ENCODE measurements at places on chromosomes 3 and 15. TPM values are rescaled to one million over a fixed set of nuclear protein-coding genes. Genes with fewer than 3 reads are reported as not detected.
A peak's percentile ranks its signal among the peaks of the same experiment; 100 is the strongest.

P2RY1 gene
- 14.8 TPM for polyA plus RNA-seq

MON1A gene
- polyA plus RNA-seq = 11.6 TPM

ARGFX gene
- 0.17 TPM for polyA plus RNA-seq

RFTN1 gene
- polyA plus RNA-seq = 68.7 TPM

SFMBT1 gene
- polyA plus RNA-seq = 9.8 TPM

NR1D2 gene
- 44.8 TPM for polyA plus RNA-seq

GRCh38 chr3:143648708-143649107 lies 199.6 kb downstream of the SLC9A9 start:
- H3K27me3 ChIP-seq = no peaks in the 10 kb centered on the region
- H3K36me3 ChIP-seq = no peaks in the 10 kb centered on the region
- DNase-seq = no peak
- H3K27ac ChIP-seq = no peak overlapping the region
- no peak overlapping the region for H3K4me3 ChIP-seq
- peaks cover 3% of the 10 kb centered on the region for H3K4me1 ChIP-seq

- no peak overlapping the region for H3K4me3 ChIP-seq
- no peaks in the 10 kb centered on the region for H3K27me3 ChIP-seq
- H3K27ac ChIP-seq = peak overlapping the region; percentile 42
Measured at GRCh38 chr15:100596792-100597191, 5.2 kb downstream of the LINS1 start.

- H3K36me3 ChIP-seq = no peaks in the 10 kb centered on the region
- H3K27ac ChIP-seq = no peak overlapping the region
- H3K4me3 ChIP-seq = no peak overlapping the region
- H3K4me1 ChIP-seq = peaks cover 4% of the 10 kb centered on the region
Measured at GRCh38 chr15:55494931-55495330, 13.1 kb downstream of the DNAAF4 start.

DNA sequence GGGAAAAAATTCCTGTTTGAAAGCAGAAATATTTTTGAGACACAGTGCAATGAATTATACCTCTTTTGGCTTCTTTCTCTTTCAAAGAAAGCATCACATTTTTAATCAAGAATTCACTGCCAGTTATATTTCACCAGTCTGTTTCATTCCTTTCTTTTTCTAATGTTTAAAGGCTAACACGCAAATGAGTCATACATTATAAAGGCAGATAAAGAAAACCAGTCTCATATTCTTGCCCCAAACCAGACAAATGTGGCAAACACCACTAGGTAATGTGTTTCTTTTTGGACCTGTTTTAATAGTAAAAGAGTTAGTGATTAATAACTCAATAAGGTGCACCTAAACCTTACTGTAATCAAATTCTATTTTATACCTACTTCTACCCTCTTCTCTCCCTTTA lies 83.8 kb downstream of the PLOD2 start:
- H3K27me3 ChIP-seq = no peaks in the 10 kb centered on the region
- H3K4me3 ChIP-seq = no peak overlapping the region
- H3K4me1 ChIP-seq = no peaks in the 10 kb centered on the region
- no peaks in the 10 kb centered on the region for H3K36me3 ChIP-seq
- no peak for DNase-seq

DNA sequence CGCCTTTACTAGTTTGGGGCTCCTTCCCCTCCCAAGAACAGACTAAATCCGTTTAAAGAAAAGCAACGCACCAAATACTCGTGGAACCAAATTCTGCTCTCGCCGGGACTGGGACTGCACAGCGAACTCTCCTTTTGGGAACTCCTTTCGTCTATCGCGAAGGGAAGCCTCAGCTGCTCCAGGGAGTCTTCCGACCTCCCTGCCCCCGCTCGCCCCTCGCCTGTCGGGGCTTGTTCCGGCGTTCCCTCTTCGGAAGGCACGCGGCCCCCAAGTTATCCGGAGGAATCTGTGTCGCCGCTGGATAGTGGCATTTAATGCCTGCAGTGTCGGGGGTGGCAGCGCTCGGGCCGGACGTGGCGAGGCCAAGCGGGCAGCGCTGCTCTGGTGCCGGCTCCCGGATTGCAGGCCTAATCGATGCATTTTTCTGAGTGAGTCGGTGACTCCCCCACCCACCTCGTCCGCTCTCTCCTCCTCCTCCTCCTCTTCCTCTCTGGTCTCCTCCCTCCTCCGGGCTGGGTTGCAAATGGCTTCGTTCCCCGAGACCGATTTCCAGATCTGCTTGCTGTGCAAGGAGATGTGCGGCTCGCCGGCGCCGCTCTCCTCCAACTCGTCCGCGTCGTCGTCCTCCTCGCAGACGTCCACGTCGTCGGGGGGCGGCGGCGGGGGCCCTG lies at the start of gene TRIM71:
TSS of gene TRIM71 (plus strand) at position 440 of the 671 bp plus-strand sequence. CDS start at position 524, 84 bp downstream.
- H3K4me1 ChIP-seq = peaks cover 54% of the 10 kb centered on the region
- peak; percentile 78 for DNase-seq
- peak within 1 kb of the TSS; percentile 53 for H3K4me3 ChIP-seq

- H3K27me3 ChIP-seq = no peaks in the 10 kb centered on the region
- DNase-seq = no peak
- no peaks in the 10 kb centered on the region for H3K36me3 ChIP-seq
- no peak overlapping the region for H3K4me3 ChIP-seq
- no peak overlapping the region for H3K27ac ChIP-seq
- H3K4me1 ChIP-seq = no peaks in the 10 kb centered on the region
Measured at GRCh38 chr3:191253089-191253799, 54.2 kb downstream of the OSTN start.

- H3K4me1 ChIP-seq = no peaks in the 10 kb centered on the region
- H3K36me3 ChIP-seq = no peaks in the 10 kb centered on the region
- H3K27ac ChIP-seq = no peak overlapping the region
- no peak for DNase-seq
- no peak overlapping the region for H3K4me3 ChIP-seq
- no peaks in the 10 kb centered on the region for H3K27me3 ChIP-seq
Measured at GRCh38 chr3:186882881-186883685, 40.6 kb downstream of the ADIPOQ start.

DNA sequence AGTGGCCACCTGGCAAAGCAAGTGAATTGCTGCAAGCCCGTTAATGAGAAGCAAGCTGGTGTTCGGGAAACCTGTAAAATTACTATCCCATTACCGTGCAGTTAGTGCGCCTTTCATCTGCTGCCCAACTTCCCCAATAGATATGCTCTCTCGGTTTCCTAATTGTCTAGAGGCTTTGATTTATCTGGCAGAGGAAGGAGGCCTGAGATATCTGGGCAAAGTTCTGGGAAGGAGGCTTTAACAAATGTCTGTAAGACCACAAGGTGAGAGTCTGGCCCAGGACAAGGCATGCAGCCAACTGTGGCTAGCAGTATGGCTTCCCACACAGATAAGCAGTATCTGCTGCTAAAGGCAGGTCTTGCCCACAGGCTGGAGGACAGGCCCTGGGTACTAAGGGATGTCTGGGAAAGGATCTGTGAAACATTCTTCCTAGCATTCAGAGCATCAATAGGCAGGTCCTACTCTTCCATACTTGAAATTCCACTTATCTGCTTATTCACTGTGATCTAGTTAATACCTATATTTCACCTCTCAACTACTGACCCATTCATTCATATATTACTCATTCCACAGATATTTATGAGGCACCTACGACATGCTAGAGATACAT lies 130.0 kb upstream of the SLC2A2 start:
- no peaks in the 10 kb centered on the region for H3K4me1 ChIP-seq
- H3K27ac ChIP-seq = no peak overlapping the region
- H3K27me3 ChIP-seq = no peaks in the 10 kb centered on the region
- no peaks in the 10 kb centered on the region for H3K36me3 ChIP-seq

DNA sequence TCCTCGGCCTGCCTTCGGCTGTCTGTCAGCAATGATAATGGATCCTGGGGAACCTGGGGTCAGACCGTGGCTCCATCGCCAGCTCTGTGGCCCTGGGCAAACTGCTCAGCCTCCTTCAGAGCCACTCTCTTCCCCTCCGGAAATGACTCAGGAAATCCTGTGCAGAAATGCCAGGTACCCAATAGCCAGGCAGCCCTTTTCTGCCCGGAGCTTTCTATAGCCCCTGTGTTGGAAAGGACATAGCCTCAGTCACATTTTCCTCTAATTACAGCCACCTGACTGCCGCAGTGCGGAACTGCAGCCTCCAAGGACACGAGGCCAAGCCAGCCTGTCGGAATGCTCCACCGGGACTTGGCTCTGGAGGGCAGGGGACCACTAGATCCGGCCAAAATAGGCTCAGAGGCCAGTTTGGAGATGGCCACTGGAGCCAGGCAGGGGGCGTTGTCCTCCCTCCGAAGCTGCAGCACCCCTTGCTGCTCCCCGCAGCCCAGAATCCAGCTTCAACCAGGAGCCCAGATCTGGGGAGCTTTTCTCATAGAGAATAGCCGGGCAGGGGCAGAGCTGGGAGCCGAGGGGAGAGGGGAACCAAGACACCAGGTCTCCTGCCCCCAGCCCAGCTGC lies 11.6 kb upstream of the ZXDC start:
- DNase-seq = no peak
- no peaks in the 10 kb centered on the region for H3K4me1 ChIP-seq
- H3K4me3 ChIP-seq = no peak overlapping the region
- peak overlapping the region; percentile 41 for H3K27ac ChIP-seq
- no peaks in the 10 kb centered on the region for H3K27me3 ChIP-seq

DNA sequence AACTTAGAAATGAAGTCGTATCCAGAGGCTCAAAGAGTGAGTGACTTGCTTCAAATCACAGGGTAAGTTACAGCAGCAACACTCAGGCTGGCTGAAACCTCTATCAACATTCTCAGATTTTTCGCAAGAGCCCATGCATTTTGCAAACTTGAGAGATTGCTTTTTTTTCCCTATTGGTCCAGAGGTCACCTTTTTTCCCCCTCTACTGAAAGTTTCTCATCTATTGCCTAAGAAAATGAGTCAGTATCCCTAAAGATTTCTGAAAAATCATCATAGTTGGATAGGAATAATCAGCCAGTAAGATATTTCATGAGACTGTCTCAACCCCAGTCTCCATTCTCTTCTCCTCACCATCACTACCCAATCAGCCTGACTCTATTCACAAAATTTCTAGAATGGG lies 410.6 kb downstream of the FOXP1 start:
- no peak for DNase-seq
- H3K4me1 ChIP-seq = no peaks in the 10 kb centered on the region
- no peak overlapping the region for H3K27ac ChIP-seq
- H3K27me3 ChIP-seq = no peaks in the 10 kb centered on the region
- no peak overlapping the region for H3K4me3 ChIP-seq
- H3K36me3 ChIP-seq = no peaks in the 10 kb centered on the region

DNA sequence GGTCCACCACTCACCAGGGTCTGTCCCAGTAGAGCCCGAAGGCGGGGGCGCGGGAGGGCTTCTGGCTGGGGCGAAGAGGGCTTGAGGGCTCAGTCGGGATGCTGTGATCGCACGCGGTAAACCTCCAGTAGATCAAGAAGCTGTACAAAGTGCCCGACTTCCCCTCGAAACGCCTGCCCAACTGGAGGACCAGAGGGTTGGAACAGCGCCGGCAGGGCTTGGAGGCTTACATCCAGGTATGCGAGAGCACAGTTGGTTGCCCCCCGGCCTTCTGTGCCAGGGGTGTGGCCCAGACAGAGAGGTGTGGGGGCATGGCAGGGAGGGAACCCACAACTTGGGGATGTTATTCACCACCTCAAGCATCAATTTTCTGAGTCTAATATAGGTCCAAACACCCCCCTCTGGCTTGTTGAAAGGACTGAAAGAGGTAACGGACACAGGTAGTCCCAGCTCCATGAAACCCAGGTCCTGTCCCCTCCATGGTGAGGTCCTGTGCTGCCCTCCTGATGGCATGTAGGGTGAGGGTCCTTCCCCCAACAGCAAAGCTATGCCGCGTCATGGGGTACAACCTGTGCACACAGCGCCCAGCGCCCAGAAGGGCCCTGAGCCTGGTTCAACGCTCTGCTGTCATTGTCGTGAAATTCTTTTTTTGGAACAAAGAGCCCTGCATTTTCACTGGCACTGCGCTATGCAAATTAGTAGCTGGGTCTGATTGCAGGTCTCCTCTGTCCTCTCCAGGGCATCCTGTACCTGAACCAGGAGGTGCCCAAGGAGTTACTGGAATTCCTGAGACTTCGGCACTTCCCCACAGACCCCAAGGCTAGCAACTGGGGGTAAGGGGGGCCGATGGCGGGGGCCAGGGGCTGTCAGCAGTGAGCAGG lies 1.2 kb downstream of the SNX22 start:
- no peak for DNase-seq
- H3K27ac ChIP-seq = no peak overlapping the region
- peak overlapping the region; percentile 41 for H3K4me3 ChIP-seq
- peaks cover 12% of the 10 kb centered on the region for H3K4me1 ChIP-seq
- no peaks in the 10 kb centered on the region for H3K36me3 ChIP-seq

DNA sequence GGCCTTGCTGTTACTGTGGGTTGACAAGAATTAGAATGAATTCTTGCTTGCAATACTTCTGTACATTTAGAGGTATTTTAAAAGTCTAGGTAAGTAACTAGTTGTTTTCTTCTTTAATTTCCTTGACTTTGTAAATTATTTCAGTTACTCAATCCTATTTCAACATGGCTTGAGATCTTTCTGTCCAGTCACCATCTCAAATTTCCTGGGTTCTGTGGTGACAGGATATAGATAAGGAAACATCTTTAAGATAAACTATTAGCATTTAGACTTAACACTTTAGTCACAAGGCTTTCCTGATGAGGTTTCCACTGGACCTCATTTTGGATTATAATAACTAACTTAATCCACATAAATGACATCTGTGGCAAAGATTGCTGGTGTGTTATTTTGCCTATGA lies 195.9 kb upstream of the DPH6 start:
- H3K27ac ChIP-seq = no peak overlapping the region
- H3K4me1 ChIP-seq = no peaks in the 10 kb centered on the region
- no peaks in the 10 kb centered on the region for H3K36me3 ChIP-seq
- no peak overlapping the region for H3K4me3 ChIP-seq
- DNase-seq = no peak
- no peaks in the 10 kb centered on the region for H3K27me3 ChIP-seq
